ENCODE measurements at places on chromosomes 5 and 9. TPM values are rescaled to one million over a fixed set of nuclear protein-coding genes. Genes with fewer than 3 reads are reported as not detected.
A peak's percentile ranks its signal among the peaks of the same experiment; 100 is the strongest.

- no peak for DNase-seq
Measured at GRCh38 chr5:83249156-83249555, 171.8 kb downstream of the XRCC4 start.

- no peak for DNase-seq
Measured at GRCh38 chr9:115691693-115692092, 461.9 kb upstream of the PAPPA start.

GRCh38 chr9:96483733-96484390 is 33.9 kb downstream of the HABP4 start:
- no peak for DNase-seq

GRCh38 chr5:81579262-81579924 is 171.5 kb downstream of the SSBP2 start:
- DNase-seq: no peak

GRCh38 chr9:78781681-78782080 is 484.8 kb downstream of the PSAT1 start:
- DNase-seq: no peak

- peak; percentile 17 for DNase-seq
Measured at GRCh38 chr9:111630182-111630963, 761 bp upstream of the DNAJC25 start.

DNA sequence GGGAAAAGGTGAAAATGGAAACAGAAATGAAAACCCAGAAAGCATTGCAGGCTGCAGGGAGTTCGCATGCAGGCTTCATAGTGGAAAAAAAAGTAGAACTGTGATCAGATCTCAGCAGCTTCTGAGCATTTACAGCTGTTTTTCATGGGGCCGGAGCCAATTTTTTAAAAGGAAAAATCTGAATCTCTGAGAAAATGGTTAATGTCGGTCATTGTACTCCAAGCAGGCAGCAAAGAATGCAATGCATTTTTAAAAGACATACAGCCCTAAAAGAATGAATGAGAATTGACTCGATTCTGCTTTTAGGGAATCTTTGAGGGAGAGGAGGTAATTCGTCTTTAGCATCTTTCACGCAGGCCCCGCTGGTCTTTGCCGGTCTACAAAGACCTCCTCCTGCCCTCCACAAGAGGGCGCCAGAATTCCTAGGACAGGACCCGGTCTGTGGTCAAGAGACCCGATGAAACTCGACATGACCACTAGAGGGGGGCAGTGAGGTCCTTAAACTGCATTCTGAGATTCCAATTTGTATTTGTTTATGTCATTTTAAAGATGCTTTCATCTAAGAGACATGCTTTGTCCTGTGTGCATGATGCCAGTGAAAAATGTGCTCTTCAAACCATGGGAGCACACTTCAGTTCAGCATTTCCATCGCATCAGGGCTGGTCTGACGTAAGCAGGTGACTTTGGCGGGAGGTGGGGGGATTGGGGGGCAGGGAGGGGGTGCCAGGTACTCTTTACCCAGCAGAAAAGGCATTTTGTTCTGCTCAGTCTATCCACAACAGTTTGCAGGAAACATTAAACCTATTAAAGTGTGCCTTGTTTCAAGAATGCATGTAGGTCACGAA is 43.7 kb upstream of the TMEM252 start:
- DNase-seq: peak; percentile 84

Gene TNFAIP8
- total RNA-seq: 11.4 TPM

Gene MLANA
- total RNA-seq: not detected

DNA sequence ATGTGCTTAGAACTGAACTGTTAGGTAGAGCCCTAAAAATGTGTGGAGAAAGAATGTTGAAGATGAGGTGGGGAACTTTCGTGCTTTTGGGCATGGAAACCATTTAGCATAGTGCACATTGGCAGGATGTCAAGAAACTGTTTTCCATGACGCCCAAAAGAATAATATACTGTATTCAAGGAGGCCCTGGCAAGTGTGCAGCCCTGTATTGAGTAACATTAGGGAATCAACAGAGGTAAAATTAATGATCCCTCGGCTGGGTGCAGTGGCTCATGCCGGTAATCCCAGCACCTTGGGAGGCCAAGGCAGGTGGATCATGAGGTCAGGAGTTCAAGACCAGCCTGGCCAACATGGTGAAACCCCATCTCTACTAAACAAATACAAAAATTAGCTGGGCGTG is 20.9 kb upstream of the PLIN2 start:
- DNase-seq: no peak

- DNase-seq: no peak
Measured at GRCh38 chr5:37626266-37626665, 213.6 kb downstream of the GDNF start.

DNA sequence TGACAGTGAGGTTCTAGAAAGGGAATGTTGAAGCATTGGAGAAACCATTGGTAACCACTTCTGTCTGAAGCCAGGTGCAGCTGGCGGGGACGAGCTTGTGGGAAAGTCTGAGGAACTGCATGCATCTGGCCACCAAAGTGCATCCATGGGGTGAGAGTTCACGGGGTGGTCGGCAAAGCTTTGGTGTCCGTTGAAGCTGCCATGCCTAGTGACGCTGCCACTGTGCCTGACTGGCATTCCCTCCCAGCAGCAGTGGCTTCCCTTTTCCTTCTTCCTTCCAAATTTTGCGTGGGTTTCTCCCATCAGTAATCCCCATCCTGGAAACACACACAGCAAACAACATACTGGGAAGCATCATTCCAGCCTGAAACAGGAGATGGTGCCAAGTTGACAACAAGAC is 145.7 kb upstream of the ALDH1B1 start:
- DNase-seq: no peak

DNA sequence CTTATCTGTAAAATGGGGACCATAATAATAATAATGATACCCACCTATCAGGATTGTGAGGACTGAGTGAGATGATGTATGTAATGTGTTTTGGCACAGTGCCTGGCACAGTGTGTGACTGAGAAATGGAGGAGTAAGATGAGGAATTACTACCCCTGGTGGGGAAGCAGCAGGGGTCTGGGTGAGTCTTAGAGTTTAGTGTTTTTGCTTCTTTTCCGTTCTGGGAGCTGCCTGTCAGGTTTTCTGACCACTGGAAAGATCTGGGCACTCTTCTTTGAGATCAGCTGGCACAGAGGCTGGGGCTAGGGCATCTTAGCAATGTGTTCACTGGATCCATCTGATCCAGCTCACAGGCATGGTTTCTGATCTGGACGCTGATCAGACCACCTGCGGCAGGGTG is 8.5 kb downstream of the LCP2 start:
- DNase-seq: no peak

Gene PCDHGA12
- 1.4 TPM for total RNA-seq

- peak; percentile 78 for DNase-seq
Measured at GRCh38 chr5:173764332-173765028, 123.7 kb upstream of the CPEB4 start.

Gene RNF180
- 5.3 TPM for total RNA-seq

- DNase-seq: no peak
Measured at GRCh38 chr5:31027721-31028120, 165.8 kb upstream of the CDH6 start.

- no peak for DNase-seq
Measured at GRCh38 chr5:93567424-93567823, 13.6 kb downstream of the NR2F1-AS1 start.

- no peak for DNase-seq
Measured at GRCh38 chr9:89513837-89514236, 15.9 kb upstream of the SEMA4D start.

- DNase-seq: no peak
Measured at GRCh38 chr5:73617510-73618279, 8.3 kb upstream of the ARHGEF28 start.
